Fibroblast of lung (primary cell): ENCODE measurements at places on chromosomes 7 and 10. TPM values are rescaled to one million over a fixed set of nuclear protein-coding genes. Genes with fewer than 3 reads are reported as not detected.
A peak's percentile ranks its signal among the peaks of the same experiment; 100 is the strongest.

- no peak for DNase-seq
- no peak overlapping the region for H3K4me3 ChIP-seq
- no peaks in the 10 kb centered on the region for H3K36me3 ChIP-seq
Observed at GRCh38 chr7:44348300-44348699, 22.9 kb upstream of the CAMK2B start.

Gene TMEM273
- total RNA-seq = 0.26 TPM in 1 of 2 replicates, not detected in the other

Gene ITPRID1
- not detected in 2 replicates for total RNA-seq

GRCh38 chr10:84179059-84179710 is 5.6 kb downstream of the GPR15LG start:
- no peak overlapping the region for H3K27ac ChIP-seq
- no peaks in the 10 kb centered on the region for H3K27me3 ChIP-seq
- DNase-seq = peak; percentile 6
- H3K36me3 ChIP-seq = no peaks in the 10 kb centered on the region
- no peaks in the 10 kb centered on the region for H3K4me1 ChIP-seq

- no peaks in the 10 kb centered on the region for H3K4me1 ChIP-seq
- no peaks in the 10 kb centered on the region for H3K36me3 ChIP-seq
- H3K27ac ChIP-seq = no peak overlapping the region
- H3K4me3 ChIP-seq = no peak overlapping the region
- no peaks in the 10 kb centered on the region for H3K27me3 ChIP-seq
- DNase-seq = no peak
Observed at GRCh38 chr10:11153766-11154165, 136.1 kb downstream of the CELF2 start.

Gene TAS2R4
- 1.5 TPM in 2 replicates for total RNA-seq

Gene TRIL
- total RNA-seq = 0.17 and 0.77 TPM in 2 replicates

- H3K36me3 ChIP-seq = no peaks in the 10 kb centered on the region
- no peaks in the 10 kb centered on the region for H3K4me1 ChIP-seq
- H3K4me3 ChIP-seq = no peak overlapping the region
- H3K27me3 ChIP-seq = no peaks in the 10 kb centered on the region
- no peak overlapping the region for H3K27ac ChIP-seq
Observed at GRCh38 chr10:132904181-132904813, 38.1 kb downstream of the CFAP46 start.

DNA sequence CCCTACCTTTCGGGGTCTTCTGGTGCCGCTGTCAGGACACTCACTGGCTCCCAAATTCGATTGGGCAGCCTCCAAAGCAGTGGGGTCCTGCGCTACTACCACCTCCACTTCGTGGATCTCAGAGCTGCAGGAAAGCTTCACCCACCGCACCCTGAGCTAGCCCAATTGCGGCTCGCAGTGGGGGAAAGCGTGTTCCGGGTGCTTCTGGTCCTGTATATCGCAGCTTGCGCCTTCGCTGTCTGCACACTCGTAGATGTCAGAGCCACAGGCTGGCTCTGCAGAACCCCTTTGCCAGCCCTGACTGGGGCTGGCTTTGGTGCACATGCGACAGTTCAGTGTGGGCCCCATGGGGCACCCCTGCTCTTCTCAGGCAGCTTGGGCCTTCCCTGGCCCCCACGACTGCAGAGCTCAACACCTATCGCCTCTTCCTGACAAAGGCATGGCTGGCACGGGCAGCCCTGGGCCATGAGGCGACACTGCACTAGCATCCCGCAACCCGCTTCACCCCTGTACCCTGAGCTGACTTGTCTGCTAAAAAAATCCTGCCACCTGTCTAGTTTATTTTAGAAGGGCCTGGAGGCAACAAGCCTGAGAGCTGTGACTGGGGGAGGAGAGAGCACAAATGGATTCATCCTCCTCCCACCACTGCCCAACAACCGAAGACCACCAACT is 78.7 kb upstream of the ABI1 start:
- H3K27ac ChIP-seq = no peak overlapping the region
- no peak for DNase-seq
- H3K4me1 ChIP-seq = no peaks in the 10 kb centered on the region
- no peaks in the 10 kb centered on the region for H3K36me3 ChIP-seq
- H3K27me3 ChIP-seq = no peaks in the 10 kb centered on the region

Gene HOXA11
- not detected in 2 replicates for total RNA-seq

DNA sequence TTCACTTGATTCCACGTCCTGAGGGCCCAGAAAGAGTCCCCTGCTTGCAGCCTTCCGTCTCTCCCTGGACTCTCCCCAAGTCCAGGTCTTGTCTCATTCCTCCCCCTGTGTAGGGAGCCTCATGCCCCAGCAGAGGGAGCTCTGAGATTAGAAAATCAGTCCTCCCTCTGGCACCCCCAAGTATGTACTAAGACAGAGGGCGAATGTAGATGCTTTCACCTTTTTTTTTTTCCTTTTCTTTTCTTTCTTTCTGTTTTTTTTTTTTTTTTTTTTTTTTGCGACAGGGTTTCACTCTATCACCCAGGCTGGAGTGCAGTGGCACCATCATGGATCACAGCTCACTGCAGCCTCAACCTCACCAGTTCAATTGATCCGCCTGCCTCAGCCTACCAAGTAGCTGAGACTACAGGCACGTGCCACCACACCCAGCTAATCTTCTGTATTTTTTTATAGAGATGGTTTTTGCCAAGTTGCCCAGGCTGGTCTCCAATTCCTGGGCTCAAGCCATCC is 10.3 kb downstream of the SFXN3 start:
- H3K36me3 ChIP-seq = peaks cover 13% of the 10 kb centered on the region
- H3K27ac ChIP-seq = no peak overlapping the region
- H3K4me3 ChIP-seq = no peak overlapping the region
- peak; percentile 82 for DNase-seq
- no peaks in the 10 kb centered on the region for H3K27me3 ChIP-seq
- peaks cover 8% of the 10 kb centered on the region for H3K4me1 ChIP-seq
